ENCODE measurements at places on chromosomes 3 and 15. TPM values are rescaled to one million over a fixed set of nuclear protein-coding genes. Genes with fewer than 3 reads are reported as not detected.

The SERINC4 gene
- 0.13 TPM for total RNA-seq

DNA sequence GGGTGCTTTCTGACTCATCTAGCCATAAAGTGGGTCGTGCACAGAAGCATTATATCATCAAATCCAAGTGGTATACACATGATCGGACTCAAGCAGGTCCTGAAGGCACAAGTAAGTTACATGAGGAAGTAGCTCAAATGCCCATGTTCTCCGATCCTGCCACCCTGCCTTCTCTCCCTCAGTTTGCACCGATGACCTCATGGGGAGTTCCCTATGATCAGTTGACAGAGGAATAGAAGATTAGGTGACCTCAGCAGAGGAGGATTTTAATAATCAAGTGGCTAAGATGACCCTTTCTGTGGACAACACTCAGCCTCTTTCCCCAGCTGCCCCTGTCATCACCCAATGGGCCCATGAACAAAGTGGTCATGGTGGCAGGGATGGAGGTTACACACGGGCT, 149.5 kb downstream of the TBC1D5 start:
- DNase-seq: no peak
- no peak overlapping the region for H3K27ac ChIP-seq
- no peak overlapping the region for H3K4me3 ChIP-seq
- no peaks in the 10 kb centered on the region for H3K27me3 ChIP-seq

GRCh38 chr3:24344784-24345439, 149.7 kb downstream of the THRB start:
- no peaks in the 10 kb centered on the region for H3K36me3 ChIP-seq
- H3K4me1 ChIP-seq: no peaks in the 10 kb centered on the region
- DNase-seq: no peak
- H3K27me3 ChIP-seq: no peaks in the 10 kb centered on the region

DNA sequence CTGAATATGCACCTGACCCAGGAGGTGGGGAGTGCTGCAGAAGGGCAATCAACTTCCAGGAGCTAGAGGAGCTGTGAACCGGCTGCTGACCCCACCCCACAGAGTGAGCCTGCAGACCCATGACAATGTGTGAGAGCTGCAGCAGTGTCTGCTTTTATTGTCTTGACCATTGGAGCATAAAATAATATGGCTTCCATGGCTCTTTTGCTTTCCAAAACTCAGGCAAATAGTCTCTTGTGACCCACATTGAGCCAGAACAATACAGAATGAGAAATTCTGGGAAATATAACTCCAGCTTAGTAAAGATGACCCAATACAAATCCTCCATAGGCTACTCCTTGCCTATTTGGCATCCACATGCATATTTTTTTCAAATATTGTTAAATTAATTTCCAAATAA, 309.6 kb downstream of the PYDC2 start:
- no peaks in the 10 kb centered on the region for H3K36me3 ChIP-seq
- H3K4me1 ChIP-seq: no peaks in the 10 kb centered on the region
- no peaks in the 10 kb centered on the region for H3K27me3 ChIP-seq
- H3K4me3 ChIP-seq: no peak overlapping the region
- no peak overlapping the region for H3K27ac ChIP-seq
- no peak for DNase-seq

DNA sequence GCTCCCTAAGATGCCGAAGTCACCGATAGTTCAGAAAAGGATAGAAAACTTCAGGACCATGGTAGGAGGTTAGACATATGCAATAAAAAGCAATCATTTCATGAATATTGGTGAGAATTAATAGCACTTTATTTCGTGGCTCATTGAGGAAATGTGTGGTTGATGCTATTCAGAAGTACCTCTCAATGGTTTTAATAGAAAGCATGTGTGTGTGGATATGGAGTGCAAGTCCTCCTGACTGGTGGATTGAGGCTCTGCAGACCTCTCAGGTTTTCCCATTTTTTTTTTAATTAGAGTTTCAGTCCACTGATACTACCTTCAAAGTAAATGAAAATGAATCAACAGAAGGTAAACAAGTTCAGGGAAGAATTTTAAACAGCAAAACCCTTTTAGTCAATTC, 384.3 kb upstream of the RARB start:
- H3K36me3 ChIP-seq: no peaks in the 10 kb centered on the region
- no peak for DNase-seq
- no peaks in the 10 kb centered on the region for H3K4me1 ChIP-seq
- no peak overlapping the region for H3K27ac ChIP-seq

Data from kidney (tissue), 22 donors.